ENCODE measurements at places on chromosomes 5 and 9.

DNA sequence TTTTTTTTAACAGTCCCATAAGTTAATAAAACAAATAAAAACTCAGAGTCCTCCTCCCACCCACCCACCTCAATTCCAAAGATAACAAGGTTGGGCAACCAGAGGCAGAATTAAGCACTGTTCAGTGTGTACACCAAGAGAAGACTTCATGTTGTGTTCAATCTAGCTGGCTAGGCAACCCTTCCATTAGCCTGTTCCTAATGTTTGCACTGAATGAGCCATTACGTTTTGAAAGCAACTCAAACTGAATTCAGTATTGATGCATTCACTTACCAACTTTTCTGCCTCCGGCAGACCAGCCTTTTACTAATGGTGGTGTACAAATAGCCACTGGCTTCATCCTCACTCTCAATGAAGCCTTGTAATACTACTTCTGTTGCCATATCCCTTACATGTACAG, 47.5 kb downstream of the PBX3 start:
- no peak for DNase-seq

- DNase-seq, result peak; percentile 82
These were observed 587 bp downstream of the MIER3 start for GRCh38 chr5:56951126-56951945.

GRCh38 chr9:20479419-20480155, 142.7 kb downstream of the MLLT3 start:
- DNase-seq, result no peak

DNA sequence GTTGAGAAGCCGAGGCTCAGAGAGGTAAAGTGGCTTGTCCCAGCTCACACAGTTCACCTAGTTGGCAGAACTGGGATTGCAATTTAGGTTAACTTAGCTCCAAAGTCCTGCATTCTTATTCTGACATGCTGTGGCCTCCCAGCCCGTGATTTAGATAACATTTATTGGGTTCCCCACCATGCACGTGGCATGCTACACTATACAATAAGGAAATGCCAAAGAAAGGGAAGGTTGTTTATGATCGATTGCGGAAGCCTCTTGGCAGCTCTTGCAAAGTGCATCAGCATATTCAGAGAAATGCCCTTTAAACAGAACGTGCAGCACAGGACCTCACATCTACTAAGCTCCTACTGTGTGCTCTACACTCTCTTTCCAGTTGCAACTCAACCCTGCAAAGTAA, 3.2 kb downstream of the NEURL1B start:
- DNase-seq, result no peak

DNA sequence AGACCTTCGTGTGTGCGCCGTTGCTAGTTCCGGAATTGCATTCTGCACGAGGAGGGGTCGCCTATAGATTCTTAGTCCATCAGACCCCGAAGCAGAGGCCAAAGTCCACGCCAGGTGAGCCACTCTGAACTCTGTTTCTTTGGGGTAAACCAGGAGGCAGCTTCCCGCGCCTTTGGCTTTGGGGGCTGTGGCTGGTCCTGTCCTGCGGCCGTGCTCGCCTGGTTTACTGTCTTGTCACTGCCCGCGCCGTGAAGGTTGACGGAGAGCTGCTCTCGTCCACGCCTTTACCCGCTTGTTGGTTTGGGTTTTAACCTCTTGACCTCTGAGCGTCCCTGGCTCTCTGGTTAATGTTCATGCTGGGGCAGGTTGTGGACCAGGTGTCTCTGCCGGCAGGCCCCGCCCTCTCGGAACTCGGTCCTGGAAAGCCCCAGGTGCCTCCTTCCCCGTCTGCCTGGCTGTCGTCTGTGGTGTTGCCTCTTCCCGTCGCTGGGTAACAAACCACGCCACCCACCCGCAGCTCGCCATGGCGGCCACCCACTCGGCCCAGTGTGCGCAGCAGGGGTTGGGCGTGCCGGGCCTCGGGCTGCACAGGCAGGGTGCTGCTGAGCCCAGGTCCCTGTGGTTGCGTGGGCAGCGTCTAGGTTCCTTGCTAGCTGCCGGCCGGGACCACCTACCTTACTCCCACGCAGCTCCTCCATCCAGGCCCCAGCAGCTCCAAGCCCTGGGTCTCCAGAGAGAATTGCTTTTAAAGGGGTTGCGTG, 44.6 kb upstream of the CACNA1B start:
- DNase-seq, result peak; percentile 60

DNA sequence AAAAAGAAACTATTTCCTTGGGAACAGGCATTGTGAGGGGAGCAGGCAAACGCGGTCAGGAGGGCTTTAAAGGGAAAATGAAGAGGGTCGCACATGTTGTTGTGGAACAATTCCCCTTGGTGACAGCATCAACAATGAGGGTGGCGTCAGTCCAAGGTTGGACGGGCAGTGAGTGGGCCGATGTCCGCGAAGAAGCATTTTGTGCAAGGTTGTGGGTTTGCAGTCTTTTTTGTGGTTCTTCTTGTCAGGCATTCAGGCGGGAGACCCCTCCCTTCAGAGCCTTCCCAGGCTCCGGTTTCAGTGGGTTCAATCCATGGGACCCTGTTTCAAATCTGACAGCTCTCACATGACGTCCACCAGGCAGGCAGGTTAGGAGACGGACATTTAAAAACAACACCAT, 11.1 kb upstream of the SLC6A19 start:
- DNase-seq, result no peak

GRCh38 chr5:93677359-93677891, 64.0 kb downstream of the POU5F2 start:
- DNase-seq, result peak; percentile 12

DNA sequence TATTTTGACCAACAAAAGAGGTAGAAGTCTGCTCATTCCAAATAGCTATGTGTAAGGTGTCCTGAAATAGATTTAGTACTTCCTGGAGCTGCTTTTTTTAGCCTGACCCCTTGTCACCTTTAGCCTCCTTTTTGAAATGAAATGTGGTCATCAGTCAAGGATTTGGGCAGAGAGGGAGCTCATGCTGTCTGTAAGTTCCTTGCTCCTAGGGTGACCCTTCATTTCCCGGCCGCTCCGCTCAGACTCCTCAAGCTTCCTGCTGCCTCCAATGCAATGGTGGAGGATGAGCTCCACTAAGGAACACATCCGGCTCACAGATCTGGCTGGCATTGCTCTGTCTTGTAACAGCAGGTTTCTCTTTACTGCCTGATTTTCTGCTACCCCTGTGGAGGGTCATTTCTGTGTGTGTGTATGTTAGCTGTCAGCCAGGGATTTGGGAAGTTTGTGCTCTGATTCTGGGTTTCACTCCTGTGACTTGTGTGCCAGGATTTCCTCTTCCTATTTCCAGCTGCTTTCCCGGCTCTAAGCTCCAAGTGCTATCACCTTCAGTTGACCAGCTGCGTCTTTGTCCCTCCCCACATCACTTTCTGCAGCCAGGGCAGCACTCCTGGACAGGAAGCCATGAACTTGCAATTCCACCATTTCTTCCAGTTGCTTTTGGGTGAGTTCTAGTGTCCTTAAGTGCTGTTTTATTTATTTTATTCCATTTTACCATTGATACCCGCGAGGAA, 265.9 kb downstream of the ICE1 start:
- no peak for DNase-seq

GRCh38 chr9:85960688-85961093, 19.7 kb downstream of the NAA35 start:
- no peak for DNase-seq

DNA sequence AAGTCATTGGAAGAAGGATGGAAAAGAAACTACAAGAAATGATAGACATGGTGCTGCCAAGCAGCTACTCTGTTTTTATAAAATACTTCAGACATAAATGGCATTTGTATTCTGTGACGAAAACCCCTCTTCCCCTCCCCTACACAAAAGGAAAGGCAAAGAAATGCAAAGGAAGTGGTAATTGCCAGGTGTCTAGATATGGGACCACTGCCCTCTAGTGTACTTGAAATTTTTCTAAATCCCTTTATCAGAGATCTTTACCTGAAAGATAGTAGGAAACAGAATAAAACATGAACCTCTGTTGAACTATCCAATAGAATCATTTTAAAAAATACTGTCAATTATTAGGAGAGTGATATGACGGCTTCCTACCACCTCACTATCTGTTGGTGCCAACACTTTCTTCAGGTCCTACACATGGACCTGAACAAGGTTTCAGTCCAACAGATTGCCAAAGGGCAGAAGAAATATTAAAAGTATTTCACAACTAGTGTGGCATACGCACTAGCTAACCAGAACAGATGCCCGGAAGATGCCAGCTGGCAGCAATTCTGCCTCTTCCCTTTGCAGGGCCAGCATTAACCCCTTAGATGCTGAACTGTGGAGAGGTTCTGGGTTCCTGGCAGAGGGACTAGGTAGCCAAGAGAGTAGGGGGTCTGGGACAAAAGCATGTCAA, 104.1 kb downstream of the TSSK1B start:
- DNase-seq, result no peak

- no peak for DNase-seq
These were observed 8.1 kb upstream of the KLF9 start for GRCh38 chr9:70422371-70423043.

GRCh38 chr9:109542922-109543321, 44.8 kb upstream of the PTPN3 start:
- no peak for DNase-seq

DNA sequence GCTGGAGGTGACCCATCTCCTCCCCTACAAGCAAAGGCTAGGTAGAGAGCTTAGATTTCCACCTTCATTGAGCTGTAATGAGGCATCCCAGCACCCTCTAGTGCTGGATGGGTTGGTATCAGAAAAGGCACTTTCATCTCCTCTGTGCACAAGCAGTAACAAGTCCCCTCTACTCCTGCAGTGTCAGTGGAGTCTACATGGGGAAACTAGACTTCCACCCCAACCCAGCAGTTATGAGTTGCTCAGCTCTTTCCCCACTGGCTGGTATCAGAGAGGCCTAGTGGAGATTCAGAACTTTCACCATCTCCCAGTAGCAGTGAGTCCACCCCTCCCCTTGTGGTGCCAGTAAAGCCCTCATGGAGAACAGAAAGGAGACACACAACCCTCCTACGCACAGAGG, 17.9 kb downstream of the FCN1 start:
- DNase-seq, result no peak

GRCh38 chr5:132458226-132458560, 32.4 kb downstream of the IRF1 start:
- DNase-seq, result no peak

DNA sequence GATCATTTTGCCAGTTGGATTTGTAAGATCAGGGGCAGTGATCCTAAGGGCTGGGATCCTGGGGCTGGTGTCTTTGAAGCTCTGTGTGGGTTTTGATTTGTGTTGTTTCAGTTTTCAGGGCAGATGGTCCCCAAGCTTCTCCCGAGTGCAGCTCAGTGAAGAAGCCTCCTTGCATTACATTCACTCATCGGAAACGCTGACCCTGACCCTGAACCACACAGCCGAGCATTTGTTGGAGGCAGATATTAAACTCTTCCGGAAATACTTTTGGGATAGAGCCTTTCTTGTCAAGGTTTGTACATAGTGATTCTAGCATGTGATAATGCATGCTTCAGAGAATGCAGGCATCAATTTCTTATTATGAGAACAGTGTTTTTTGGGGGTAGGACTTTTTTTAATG, 150.4 kb downstream of the ARHGEF28 start:
- no peak for DNase-seq

All from H7 (cell line).